NCI-H1694 (cell line): ENCODE measurements at places on chromosomes 13 and 19.
A peak's percentile ranks its signal among the peaks of the same experiment; 100 is the strongest.

- DNase-seq, result peak; percentile 65
Observed at GRCh38 chr13:100301418-100301817, 212.5 kb downstream of the PCCA start.

- no peak for DNase-seq
Observed at GRCh38 chr19:14150041-14150769, 13.8 kb upstream of the ASF1B start.

- DNase-seq, result no peak
Observed at GRCh38 chr19:8243146-8243545, 34.0 kb downstream of the CERS4 start.

GRCh38 chr19:56136362-56136761, 4.7 kb upstream of the ZNF444 start:
- no peak for DNase-seq

DNA sequence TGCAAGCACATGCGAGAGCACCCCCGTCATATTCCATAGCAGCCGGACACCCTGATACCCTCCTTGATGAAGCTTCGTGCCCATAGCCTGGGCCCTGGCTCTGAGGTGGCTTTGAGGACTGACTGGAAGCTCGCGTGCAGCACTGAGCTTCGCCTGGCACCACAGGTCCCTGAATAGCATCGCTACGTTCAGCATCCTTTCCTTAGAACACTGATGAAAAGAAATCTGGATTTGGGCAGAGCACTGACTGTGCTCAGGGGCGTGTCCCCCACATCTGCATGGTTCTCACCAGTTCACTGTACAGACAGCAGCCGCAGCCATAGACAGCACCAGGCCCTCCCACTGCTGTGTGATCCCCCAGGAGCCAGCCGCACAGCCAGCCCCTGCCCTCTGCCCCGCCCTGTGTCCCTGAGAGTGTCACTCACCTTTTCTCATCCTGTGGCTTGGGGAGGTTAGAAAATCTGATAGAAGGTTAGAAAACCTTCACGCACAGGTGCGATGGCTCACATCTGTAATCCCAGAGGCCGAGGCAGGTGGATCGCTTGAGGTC, 49.3 kb upstream of the SPACA7 start:
- DNase-seq, result no peak

DNA sequence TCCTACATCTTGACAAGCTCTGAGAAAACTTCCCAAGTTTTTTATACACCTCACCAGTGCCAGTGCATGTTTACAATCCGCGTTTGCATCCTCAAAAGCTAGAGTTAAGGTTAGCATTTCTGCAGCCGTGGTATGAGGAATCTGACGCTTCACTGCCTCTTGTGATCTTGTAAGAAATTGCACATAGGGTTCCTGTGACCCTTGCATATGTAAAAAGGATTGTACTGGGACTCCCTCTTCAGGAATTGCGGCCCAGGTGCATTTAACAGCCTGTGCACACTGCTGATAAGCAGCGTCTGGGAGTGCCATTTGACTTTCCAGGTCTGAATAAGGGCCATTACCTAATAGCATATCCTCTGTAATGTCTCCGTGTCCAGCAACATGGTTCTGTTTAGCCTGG, 15.3 kb downstream of the FPR3 start:
- no peak for DNase-seq
